Fibroblast of villous mesenchyme (primary cell): ENCODE measurements at places on chromosomes 5 and 9.
A peak's percentile ranks its signal among the peaks of the same experiment; 100 is the strongest.

GRCh38 chr5:172065431-172066065 lies 59.1 kb upstream of the FBXW11 start:
- no peak for DNase-seq

DNA sequence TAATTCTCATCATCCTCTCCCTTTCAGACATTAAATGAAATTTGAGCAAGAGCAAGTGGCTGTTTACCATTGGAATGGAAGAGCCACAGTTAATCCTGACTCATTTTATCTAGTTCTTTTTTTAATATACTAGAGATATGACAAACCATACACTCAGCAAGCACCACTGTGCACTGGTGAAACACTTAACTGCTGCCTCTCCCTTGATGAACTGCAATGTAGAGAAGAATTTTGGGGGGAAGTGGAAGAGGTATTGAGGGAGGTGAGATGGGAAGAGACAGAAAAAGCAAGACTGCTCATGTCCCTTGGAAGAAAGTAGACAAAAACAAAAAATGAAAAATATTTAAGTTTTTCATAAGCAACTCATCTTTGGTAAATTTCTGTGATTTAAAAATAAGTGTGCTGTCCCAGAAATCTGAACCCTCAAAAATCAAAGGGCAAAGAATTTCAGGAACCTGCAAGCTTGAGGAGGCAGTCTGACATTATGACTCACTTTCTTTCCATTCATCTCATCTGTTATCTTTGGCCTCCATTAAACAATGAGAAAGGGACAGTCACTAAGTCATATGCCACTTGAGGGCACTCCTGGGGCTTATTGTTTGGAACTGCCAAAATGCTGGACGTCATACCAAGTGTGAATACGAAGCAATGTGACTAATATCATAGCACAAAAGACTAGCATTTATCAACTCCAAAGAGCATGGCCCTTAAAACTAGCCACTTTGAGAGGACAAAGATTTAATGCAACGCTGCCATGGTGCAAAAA lies 566.8 kb upstream of the DMAC1 start:
- no peak for DNase-seq

DNA sequence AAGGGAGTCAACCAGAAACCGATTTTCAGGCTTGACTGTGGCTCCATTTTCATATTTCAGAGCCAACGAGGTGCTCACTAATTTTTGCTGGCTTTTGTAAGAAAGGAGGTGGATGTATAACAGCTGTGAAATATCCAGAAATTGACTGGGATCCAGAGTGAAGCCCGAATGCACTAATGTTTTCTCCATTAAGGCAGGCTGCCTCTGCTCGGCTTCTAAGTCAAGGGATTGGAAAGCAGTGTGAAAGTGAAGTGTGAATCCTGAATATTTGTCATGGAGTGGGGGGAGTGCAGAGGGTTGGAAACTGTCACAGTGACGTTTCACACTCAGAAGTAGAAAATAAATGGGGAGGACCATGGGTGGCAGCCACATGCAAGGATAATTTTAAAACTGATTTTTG lies 237.4 kb downstream of the GOLPH3 start:
- DNase-seq = no peak

GRCh38 chr5:179616002-179616594 lies 7.4 kb downstream of the HNRNPH1 start:
- DNase-seq = no peak

DNA sequence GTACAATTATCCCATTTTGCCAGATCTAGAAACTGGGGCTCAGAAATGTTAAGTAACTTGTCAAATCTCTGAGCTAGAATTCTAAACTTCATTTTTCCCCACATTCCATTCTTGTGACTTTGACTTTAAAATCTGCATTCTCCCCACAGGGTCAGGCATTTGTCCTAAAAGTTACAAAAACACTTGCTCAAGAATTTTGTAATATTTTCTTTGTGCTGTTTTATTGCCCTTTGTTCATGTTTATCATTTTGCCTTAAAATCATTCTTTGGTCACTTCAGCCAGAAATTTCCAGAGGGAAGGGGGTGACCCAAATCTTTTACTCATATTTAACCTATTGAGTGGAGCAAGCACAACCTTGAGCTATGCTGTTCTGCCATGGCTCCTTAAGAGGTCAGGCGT lies 120.1 kb upstream of the CCL21 start:
- DNase-seq = no peak

DNA sequence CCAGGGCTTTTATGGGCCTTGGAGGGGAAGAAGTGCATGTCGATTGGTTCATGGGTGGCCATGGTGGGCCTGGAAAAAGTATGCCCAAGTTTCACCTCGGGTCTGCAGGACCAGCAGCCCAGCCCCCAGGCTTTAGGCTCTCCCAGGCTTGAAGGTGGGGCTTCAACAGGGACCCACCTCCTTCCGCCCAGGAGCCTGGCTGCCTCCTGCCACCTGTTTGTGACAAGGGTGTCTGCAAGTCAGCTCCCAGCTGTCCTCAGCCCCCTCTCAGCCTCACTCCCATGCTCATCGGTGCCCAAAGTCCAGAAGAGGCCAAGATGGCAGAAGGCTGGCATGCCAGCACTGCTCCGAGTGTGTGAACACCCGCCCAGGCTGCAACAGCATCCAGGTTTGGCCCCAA lies 1063.2 kb upstream of the ACO1 start:
- no peak for DNase-seq

GRCh38 chr5:57468481-57469163 lies 14.0 kb downstream of the ACTBL2 start:
- peak; percentile 89 for DNase-seq

DNA sequence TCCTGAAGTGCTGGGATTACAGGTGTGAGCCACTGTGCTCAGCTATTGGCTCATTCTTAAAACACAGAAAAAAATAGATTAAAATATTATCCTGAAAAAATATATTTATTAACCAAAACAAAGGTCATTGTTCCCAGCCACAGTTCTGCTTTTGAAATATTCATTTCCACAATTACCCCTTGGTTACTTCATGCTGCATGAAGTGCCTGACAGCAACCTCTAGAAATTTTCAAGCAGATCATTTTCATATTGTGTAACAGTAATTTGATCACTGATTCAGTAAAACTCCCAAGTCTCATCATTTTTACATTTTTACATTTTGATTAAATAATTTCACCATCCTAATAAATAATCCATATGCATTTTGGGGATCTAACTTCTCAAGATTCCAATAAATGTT lies 18.8 kb upstream of the GNAQ start:
- DNase-seq = no peak

DNA sequence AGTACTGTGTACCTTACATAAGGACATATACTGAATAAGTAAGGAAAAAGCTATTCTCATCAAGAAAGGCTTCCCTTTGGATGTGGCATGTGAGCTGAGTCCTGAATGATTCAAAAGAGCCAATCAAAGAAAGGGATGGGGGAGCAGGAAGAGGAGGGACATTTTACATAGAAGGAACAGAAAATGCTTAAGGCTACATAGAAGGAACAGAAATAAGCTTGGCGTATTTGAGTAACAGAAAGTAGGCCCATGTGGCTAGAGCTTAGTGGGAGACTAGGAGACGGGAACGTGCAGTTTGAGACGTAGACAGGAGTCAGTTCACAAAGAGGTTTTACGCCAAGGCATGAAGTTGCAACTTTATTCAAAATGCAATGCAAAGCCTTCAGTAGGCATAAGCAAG lies 126.3 kb downstream of the CEMIP2 start:
- no peak for DNase-seq

DNA sequence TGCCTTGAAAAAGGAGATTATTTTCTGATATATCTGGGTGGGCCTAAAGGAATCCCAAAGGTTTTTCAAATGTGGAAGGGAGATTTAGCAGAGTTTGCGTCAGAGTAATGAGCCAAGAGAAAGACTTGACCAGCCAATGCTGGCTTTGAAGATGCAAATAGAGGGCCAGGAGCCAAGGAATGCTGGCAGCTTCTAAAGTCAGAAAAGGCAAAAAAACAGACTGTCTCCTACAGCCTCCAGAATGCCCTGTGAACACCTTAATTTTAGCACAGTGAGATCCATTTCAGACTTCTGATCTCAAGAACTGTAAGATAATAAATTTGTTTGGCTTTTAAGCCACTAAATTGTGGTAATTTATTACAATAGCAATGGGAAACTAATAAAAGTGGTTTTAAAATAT lies 122.6 kb upstream of the FREM1 start:
- DNase-seq = no peak

DNA sequence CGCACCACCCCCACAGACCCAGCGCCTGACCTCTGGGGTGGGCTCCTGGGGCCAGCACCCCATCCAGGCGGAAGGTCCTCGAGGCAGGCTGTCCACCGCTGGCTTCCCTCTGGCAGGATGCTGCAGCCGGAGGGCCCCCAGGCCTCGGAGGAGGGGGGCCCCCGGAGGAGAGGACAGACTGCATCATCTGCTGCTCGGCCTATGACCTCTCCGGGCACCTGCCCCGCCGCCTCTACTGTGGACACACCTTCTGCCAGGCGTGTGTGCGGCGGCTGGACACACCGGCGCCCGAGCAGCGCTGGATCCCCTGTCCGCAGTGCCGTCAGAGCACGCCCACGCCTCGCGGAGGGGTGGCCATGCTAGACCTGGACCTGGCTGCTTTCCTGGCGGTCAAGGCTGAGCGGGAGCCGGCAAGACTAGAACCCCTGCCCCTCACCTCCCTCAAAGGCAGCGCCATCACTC lies 1.2 kb downstream of the RNF224 start:
- DNase-seq = no peak

DNA sequence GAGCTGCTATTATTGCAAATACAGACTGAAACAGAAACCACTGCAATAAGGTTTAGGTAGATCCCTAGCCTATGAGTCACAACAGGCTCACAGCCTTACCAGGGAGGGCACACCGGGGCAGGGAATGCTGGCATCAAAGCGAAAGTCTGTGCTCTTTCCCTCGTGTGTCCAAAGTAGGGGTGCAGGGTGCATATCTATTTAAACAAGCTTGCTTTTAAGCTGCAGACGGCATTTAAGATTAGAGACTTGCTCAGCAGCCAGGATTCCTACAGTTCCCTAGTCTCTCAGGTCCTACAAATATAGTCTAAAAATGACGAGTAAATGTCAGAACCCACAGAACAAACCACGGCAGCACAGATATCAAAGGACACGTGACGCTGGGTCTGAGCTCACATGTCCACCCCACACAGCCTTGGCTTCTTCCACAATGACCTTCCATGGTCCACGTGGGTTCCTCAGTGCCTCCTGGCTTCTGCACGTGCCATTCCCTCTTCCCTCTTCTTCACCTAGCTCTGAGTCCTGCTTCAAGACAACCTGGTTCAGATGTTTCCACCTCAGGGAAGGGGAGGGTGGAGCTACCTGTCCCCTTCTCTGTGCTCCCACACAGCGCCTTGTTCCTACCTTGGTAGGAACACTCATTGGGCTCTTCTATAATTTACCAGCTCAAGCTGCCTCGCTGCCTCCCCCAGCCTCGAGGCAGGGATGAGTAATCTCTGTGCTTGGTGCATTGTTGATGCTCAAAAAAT lies 193.2 kb downstream of the MAPKAP1 start:
- DNase-seq = peak; percentile 92

DNA sequence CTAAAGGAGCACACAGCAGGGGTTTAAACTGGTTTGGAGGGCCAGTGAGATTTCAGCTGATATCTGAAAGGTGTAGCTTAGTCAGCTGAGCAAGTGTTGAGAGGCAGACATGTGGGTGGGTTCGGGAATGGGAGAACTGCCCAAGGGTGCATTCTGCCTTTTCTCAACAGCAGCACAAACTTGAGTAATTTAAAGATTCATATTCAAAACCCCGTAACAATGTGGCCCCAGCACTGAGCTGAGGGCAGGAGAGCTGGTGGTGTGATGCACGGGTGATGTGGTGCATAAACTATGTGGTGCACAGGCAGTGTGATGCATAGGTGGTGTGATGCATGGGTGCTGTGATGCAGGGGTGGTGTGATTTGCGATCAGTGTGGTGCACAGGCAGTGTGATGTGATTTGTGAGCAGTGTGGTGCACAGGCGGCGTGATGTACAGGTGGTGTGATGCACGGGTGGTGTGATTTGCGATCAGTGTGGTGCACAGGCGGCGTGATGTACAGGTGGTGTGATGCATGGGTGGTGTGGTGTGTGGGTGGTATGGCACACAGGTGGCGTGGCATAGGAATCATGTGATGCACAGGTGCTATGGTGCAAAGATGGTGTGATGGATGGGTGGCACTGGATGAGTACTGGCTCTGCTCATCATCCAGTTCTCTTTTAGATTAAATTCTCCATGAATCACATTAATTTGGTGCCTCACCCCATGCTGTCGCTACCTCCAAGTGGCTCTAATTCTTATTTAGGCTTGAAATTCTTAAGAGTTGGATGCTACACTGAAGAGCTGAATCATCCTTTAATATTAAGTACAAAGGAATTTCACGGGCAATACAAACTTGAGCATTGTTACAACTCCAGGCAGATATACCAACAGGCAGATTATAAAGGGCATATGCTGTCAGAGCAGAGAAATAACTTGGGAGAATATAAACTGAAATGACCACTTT lies 53.6 kb downstream of the DAP start:
- DNase-seq = no peak

DNA sequence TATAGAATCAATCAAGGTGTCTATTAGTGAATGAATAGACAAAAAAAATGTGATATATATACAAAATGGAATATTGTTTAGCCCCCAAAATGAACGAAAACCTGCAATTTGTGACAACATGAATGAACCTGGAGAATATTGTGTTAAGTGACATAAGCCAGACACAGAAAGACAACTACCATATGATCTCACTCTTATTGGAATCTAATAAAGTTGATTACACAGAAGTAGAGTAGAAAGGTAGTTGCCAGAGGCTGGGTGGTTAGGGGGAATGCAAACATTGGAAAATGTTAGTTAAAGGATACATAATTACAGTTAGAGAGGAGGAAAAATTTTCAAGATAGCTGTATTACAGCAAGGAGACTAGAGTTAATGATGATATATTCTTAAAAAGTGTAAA lies 1962.3 kb downstream of the EFNA5 start:
- DNase-seq = no peak

- peak; percentile 79 for DNase-seq
Measured at GRCh38 chr9:129550199-129550839, 70.6 kb downstream of the C9orf50 start.

- DNase-seq = peak; percentile 51
Measured at GRCh38 chr5:61322738-61323725, 9.0 kb upstream of the ZSWIM6 start.

DNA sequence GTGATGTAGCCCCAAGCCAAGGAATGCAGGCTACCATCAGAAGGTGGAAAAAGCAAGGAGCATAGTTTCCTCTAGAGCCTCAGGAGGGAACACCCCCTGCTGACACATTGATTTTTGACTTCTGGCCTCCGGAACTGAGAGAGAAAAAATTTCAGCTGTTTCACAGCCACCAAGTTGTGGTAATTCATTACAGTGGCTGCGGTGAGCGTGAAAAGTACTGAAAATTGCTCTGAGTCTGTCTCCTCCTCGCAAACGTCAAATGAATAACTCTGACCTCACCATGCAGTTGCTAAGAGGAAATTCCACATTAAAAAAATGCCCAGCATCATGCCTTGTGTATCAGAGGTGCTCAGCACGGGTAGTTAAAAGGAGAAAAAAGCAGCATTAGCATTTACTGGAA lies 277.9 kb upstream of the MSX2 start:
- DNase-seq = no peak

- DNase-seq = no peak
Measured at GRCh38 chr5:157348049-157348400, 82.1 kb downstream of the CYFIP2 start.

GRCh38 chr5:35884773-35885172 lies 28.1 kb downstream of the IL7R start:
- no peak for DNase-seq
